Endothelial cell (in vitro differentiated cells): ENCODE measurements at places on chromosomes 2 and 18.
A peak's percentile ranks its signal among the peaks of the same experiment; 100 is the strongest.

- DNase-seq, result no peak
Measured at GRCh38 chr18:49344096-49344495, 116.3 kb downstream of the DYM start.

DNA sequence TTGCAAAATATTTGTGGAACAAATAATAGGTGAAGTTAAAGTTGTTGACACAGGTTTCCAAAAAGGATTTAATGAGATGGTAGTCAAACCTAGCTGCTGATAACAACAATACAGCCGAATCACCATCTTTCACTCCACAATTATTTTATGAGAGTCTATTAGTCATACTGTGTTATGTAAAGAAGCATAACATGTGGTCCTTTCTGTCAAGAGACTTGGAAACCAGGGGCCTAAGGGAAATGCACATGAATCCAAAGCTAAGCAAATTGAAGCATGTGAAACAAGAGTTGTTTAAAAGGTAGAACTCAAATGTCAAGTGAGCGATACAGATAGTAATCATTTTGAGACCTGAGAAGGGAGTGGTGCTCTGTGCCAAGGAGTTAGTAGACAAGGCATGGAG, 16.0 kb downstream of the CD28 start:
- DNase-seq, result no peak

- DNase-seq, result no peak
Measured at GRCh38 chr2:66435549-66435875, 587 bp downstream of the MEIS1 start.

GRCh38 chr2:189291460-189291859, 111.9 kb upstream of the COL5A2 start:
- DNase-seq, result no peak

- no peak for DNase-seq
Measured at GRCh38 chr18:32478807-32479206, 8.1 kb upstream of the GAREM1 start.

GRCh38 chr2:241458687-241459086, 49.7 kb downstream of the STK25 start:
- DNase-seq, result no peak

- DNase-seq, result peak; percentile 69
Measured at GRCh38 chr18:51278045-51278649, 80.7 kb upstream of the MEX3C start.

- DNase-seq, result no peak
Measured at GRCh38 chr18:13446024-13446423, 227.5 kb downstream of the LDLRAD4 start.

GRCh38 chr2:134128746-134129145, 125.1 kb upstream of the MGAT5 start:
- no peak for DNase-seq

DNA sequence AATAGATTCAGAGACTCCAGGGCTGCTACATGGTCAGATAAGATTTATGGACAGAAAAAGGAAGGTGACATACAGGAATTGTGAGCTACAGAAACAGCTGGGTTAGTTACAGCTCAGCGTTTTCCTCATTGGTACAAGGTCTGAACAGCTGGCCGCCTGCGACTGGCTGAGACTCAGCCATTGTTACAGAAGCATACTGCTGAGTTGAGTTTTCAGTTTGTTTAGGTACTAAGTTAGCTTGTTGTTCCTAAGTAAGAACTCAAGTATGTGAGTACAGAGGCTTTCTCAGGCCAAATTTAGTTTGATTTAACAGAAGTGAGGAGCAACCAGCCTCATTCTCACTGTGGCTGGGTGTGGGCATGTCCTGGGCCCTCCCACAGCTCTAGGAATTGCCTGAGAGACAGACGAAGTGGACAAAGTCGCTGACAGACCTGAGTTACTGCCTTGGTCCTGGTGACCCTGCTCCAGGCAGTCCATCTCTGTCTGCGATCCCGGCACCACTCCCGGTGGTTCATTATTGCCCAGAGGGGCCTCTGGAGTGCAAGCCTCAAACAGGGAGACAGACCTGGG, 27.8 kb upstream of the RHOB start:
- no peak for DNase-seq

GRCh38 chr2:148122788-148123187, 101.9 kb downstream of the MBD5 start:
- DNase-seq, result no peak

DNA sequence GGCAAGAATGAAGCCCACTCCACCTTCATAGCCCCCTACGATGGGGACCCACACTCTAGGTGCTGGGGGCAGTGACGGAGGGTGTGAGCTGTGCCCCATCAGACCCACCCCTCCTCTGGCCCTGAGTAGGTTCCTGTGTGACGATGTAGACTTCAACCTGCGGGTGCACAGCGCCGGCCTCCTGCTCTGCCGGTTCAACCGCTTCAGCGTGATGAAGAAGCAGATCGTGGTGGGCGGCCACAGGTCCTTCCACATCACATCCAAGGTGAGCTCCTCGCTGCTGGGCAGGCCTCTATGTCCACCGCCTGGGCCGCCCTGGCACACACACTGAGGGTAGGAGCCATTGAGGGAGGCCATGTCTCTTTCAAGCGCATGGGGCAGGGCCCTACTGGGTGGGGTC, 34.9 kb downstream of the NTSR2 start:
- DNase-seq, result no peak

DNA sequence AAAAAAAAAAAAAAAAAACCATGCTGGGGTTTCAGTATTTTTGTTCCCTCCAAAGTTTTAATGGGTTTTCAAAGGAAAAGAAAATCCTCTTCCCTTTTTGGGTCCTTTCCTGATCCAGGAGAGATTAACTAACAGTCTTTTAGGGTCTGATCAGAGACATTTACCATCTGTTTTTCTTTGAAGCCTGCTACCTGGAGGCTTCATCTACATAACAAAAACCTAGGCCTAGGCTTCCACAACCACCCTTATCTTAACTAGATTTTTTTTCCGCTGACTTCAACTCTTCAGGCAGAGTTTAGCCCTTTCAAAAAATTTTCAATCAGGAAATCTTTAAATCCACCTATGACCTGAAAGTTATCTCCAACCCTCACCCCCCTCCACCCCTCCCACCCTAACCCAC, 154.7 kb downstream of the MBD2 start:
- no peak for DNase-seq

- DNase-seq, result no peak
Measured at GRCh38 chr2:226883296-226883795, 47.5 kb downstream of the RHBDD1 start.

- no peak for DNase-seq
Measured at GRCh38 chr18:39039813-39040212, 1474.2 kb upstream of the CELF4 start.

DNA sequence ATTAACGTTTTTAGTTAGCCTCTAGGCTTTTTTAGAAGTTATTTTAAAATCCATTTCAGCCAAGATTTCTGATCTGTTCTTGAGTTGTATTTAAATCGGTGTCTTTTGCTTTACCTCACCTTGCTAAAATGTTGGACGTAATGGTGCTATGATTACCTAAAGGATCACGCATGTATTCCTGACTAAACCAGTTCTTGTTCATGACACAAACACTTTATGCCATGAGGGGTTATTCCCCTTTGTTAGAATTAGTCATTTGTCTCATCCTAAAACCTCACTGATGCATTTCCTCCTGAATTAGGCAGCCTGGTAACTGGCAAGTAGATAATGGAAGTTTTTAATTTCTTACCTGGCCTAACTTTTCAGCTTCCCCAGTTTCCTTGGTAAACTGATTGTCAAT, 185.4 kb upstream of the TANK start:
- DNase-seq, result no peak

DNA sequence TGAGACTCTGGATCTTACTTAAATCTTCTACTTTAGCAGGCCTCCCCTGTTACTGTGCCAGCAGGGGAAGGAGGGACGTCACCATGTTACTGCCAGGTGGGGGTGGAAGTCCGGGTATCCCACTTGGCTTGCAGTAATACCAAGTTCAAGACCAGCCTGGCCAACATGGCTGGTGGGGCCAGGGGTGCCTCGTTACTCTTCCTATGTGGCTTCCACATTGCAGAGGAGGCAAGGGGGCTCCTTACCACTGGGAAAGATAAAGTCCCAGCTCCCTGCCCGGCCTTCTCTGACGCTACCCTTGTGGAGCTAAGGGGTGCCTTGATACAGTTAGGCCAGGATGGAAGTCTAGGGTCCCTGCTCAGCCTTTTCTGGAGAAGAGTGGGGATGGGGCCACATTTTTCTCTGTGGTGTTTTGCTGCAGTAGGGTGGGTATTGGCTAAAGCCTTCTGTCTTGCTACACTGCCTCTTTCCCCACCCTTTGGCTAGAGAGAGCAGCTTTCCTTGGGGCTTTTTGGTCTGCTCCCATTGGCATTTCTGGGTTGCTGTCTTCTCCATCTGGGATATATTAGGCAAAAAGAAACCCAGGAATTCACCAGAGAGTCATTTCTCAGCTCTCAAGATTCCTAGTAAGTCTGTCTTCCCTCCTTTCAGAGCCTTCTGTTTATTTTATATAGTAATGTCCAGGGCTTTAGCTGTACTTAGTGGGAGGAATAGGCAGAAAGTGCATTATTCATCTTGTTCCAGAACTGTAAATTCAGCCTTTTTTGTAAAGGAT, 21.9 kb downstream of the ELMOD3 start:
- no peak for DNase-seq

- DNase-seq, result no peak
Measured at GRCh38 chr18:63083555-63083954, 236.0 kb downstream of the BCL2 start.

GRCh38 chr2:108288534-108289106, at the start of gene SULT1C2:
Gene SULT1C2, plus strand, starts transcription at chr2:108288895. Its CDS starts 4,773 bp downstream, at chr2:108293668.
- DNase-seq, result peak; percentile 20

GRCh38 chr2:48779019-48779716, 23.6 kb upstream of the LHCGR start:
- no peak for DNase-seq

DNA sequence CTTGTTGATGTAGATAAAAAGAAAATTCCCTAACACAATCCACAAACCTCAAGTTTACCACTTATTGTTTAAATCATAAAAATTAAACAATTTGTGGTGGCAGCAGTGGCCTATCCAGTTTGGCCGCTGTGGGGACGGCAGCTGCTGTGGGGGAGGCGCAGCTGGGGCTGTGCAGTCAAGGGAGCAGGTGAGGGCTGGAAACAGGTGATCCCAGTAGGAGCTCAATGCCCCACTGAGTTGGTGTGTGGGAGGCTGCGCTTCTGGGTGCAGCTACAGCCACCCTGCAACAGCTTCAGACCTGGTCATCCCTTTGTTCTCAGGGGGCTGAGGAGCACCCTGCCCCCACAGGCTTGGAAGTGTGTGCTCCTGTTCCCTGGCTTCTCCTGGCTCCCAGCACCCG, 266.0 kb upstream of the FSIP2 start:
- no peak for DNase-seq

GRCh38 chr2:186032102-186032738, 293.6 kb downstream of the FSIP2 start:
- DNase-seq, result no peak

DNA sequence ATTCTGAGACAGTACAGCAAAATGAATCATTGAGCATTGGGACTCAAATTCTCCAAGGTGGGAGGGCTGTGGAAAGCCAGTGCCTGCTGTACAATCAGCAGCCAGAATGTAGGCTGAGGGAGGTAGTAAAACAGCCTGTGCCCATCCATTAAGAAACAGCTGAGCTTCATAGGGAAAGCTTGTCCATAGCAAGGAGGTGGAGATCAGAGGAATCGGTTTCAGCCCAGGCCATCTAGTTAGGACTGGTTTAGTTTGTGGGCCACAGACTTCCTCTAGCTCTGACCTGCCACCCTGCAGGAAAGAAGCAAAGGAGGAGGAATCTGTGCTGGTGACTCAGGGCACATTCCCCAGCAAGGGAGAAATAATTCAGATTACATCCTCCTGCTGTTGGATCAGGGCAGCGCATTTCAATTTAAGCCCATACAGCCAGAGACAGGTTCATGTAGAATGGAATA, 333.4 kb downstream of the SETBP1 start:
- DNase-seq, result no peak

GRCh38 chr2:212770240-212770639, 231.6 kb upstream of the ERBB4 start:
- DNase-seq, result no peak

GRCh38 chr2:120174963-120175581, 48.1 kb downstream of the TMEM185B start:
- DNase-seq, result peak; percentile 27

GRCh38 chr2:138502255-138503086, 901 bp downstream of the SPOPL start:
- no peak for DNase-seq

DNA sequence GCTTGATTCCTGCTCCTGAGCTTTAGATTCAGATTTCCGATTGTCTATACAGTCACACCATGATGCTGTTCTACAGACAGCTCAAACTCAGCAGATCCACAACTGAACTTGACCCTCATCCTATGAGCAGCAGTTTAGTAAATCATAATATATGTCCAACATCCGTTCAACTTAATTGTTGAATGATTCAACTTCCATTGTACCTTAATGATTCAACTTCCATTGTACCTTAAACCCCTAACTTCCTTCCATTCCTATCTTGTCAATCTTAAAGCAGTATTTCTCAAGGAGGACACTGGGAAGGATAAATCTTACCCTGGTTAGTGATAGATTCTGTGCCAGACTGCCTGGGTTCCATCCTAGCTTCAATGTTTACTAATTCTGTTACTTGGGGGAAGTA, 60.1 kb downstream of the PIGN start:
- DNase-seq, result no peak

- DNase-seq, result no peak
Measured at GRCh38 chr2:47818777-47819176, 35.8 kb downstream of the MSH6 start.

DNA sequence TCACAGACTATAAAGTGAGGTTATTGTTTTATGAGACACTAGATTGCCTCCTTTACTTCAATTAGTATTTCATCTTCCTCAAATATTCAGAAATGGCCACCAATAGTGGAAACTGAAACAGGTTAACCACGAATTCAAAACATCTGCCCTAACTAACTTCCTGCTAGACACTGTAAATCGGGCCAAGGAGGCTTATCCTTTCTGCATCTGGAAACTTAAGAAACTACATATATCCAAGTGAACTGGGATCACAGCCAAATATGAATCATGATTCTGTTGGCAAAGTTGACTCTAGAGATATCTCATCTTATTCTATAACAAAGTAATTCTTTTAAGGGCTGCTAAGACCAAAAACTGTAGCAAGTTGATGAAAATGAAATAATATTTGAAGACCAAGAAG, 136.6 kb upstream of the ZC3H15 start:
- no peak for DNase-seq

GRCh38 chr18:10201659-10202058, 252.8 kb upstream of the APCDD1 start:
- DNase-seq, result no peak

- DNase-seq, result no peak
Measured at GRCh38 chr2:21773168-21773567, 649.4 kb downstream of the TDRD15 start.

DNA sequence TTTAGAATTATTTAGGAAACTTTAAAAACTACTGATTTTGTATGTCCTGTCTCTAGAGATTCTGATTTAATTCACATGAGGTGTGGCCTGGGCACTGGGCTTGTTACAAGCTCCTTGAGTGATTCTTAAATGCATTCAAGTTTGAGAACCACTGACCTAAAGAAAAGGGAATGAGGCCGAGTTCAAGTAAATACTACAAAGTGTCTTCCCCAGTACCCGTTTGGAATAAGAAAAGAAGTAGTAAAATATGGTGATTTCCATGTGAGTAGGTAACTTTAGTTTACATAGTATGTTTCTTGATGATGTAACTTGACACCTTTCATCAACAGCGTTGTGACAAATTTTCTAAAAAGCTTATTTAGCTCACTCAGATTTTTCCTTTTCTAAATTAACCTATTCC, 1022.9 kb upstream of the NRXN1 start:
- no peak for DNase-seq
